ENCODE measurements at places on chromosomes 7 and 10.

DNA sequence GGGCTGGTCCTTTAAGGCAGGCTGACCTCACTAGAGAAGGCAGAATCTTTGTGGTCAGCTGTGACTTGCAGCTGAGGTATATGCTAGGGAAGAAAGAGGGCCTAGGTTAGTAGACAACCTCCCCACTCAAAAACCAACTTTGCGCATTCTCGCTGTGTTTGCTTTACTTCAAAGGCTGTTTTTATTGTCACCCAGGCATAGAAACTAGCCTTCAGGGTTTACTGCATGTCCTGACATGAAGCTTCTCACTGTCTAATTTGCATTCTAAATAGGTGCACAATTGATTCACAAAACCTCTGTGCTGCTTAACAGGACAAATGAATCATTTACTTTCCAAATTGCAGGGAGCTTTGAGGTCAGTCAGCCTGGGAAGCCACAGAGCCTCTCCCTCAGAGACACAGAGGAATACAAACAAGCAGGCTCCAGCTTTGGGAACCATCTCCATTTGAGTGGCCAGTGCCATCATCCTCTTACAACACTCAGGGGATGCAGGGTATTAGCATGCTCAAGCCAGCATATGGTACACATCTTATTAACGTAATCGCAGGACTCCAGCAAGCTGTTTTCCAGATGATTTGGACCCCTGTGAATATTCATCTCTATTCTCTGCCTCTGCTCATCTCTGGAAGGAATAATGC is 596.4 kb upstream of the GHITM start:
- no peak for DNase-seq

DNA sequence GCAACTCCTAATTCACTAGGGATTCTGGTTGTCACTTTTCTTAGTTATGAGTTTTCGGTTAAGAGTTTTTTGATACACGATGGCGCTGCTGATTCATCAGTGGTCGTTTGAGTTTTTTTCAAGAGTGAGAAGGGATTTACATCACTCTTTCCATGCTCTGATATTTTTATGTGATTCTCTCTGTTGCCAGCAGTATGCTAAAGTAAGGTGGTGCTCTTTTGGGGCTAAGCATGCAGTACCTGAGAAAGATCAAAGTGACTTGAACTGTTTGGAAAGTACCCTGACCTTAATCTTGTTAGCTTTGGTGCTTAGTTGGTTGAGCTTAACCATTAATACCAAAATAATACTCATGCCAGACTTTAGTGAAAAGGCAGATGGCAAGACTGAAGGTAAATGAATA is 28.1 kb downstream of the STAMBPL1 start:
- DNase-seq: no peak

DNA sequence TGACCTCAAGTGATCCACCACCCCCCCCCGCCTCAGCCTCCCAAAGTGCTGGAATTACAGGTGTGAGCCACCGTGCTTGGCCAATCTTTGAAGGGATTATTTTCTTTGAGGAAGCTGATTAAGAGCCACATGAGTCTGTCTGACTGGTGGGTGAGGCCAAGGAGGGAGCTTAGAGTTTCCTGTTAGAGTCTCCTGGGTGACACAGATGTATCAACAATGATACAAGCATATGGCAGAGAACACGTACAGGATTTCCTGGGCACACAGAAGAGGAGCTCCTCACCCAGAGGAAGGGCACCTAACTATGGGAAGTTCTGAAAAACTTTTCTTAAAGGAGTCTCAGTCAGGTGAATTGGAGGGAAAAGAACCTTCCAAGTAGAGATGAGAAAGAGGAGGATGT is 69.4 kb downstream of the GOLGA7B start:
- DNase-seq: no peak

DNA sequence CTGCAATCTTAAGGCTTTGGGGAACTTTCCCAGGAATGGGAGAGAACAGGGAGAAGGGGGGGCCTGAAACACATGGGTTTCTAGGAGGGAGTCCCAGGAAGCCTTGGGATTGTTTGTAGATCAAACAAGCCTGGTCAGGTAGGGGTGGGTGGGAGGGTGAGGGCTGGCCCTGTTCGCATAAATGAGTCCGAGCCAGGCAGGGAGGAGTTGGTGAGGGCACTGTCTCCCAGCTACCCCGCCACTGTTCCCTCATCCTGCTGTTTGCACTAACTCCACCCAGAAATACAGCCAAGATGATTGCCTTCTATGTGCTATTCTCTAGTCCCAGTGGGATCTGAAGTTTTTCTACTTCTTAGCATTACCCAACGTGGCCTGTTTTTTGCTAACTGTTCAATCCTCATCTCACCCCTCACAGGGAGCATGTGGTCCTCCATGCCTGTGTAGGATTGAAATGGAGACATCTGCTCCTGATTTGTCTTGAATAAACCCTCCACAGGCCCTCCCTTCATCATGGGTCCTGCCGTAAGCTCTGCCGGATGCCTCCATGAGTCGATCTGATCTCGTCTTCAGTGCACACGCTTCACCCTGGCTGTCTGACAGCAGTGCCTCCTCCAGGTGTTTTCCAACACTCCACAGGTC is 257.0 kb downstream of the COBL start:
- no peak for DNase-seq

- DNase-seq: no peak
These were observed 164.3 kb downstream of the BMPER start for GRCh38 chr7:34069676-34070075.

DNA sequence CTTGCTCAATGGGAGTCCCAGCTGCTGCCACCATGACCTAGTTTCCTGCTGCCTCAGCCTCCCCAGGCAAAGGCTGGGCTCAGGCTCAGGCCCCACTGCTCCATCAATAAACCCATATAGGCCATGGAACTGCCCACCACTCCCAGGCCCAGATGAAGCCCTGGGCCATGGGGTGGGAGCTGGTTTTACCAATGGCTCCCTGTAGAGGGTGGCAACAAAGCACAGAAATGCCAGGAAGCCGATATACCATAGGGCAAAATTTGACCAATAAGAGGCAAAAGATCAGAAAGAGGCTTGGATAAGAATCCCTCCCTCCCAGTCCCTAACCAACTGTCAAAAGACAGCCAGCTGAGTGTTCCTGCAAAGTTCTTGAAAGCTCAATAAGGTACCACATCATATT is 101.8 kb upstream of the DOCK1 start:
- no peak for DNase-seq

DNA sequence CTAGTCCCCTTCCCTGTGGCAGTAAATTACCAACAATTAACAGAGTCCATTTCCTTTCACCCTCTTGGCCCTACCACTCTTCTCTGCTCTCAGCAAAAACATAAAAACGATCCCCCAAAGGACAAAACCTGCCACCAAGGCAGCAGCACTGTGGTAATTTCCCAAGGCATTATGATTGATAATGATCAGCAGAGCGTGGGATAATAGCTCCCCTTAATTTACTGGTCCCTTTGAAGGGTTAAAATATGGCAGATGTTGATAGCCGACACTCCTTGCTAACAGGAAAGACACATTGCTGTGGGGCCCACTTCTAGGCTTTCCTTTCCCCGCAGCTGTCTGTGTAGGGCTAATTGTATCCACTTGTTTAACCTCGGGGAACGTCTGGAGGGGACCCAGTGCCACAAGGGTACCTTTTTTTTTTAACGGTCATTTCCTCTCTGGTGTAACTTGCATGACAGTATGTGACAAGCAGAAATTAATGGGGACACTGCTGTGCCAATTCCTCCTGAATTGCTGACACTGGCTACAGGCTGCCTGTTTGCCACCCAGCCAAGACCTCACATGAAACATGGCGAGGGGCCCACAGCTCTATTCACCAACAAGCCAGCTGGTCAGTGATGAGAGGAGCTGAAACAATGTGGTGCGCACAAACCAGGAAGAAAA is 81.3 kb downstream of the CDK6 start:
- peak; percentile 86 for DNase-seq

DNA sequence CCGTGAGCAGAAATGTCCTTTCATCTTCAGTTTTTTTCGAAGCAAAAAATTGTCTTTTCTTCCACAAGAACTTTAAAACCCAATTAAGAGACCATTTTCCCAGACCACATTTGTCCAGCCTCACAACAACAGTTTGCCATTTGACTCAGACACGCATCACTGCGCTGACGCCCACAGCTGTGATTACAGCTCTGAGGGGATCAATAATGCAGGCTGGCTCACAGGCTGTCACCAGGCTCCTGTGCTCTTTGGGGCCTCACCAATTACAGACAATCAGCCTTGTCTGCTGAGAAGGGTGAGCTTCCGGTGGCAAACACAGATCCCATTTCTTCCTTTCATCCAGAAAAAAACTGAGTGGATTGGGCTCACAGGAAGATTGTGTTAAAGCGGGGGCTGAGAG is 33.3 kb downstream of the DDC start:
- DNase-seq: no peak

DNA sequence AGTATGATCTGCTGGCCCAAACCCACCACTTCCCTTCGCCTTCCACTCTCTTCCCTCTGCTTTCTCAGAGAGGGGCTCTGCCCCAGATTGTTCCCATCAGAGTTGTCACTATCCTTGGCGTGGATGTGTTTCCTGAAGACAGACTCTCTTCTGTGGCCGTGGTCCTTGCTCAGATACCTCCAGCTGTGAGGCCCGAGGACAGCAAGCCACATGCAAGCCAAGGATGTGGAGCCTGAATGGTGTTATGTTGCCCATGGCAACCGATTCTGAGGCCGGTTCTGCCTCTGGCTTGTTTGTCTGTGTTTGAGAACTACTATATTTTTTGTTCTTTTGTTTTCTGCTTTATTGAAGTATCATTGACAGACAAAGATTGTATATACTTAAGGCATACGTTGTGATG is 247.4 kb upstream of the PODXL start:
- DNase-seq: no peak

DNA sequence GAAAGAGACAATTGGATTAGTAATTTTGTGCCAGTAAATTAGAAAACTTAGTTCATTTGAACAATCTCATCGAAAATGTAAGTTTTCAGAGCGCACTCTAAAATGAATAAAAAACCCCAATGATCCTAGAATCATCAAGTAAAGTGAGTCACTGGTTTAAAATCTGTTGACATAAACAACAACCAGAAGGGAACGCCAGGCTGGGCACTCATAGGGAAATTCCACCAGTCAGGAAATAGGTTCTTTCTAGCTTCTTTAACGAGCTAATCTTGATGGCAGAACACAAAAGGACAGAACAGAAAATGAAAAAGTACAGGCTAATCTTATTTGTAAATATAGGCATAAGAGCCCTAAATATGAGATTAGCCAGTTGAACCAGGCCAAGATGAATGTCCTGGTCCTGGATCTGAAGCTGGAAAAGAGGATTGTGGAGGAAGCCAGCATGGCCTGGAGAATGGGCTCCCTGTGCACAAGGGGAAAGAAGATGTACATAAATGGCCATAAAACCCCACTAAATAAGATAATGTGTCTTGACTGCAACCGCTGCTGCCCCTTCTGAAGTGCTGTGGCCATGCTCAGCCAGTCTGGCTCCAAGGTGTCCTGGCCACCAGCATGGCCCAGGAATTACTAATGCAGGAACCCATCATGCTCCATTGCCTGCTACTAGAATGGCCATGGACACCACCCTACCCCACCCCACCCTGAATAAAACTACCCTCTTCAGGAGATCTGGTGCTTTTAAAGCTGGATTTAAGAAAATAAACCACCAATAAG is 114.0 kb downstream of the WDFY4 start:
- DNase-seq: no peak

DNA sequence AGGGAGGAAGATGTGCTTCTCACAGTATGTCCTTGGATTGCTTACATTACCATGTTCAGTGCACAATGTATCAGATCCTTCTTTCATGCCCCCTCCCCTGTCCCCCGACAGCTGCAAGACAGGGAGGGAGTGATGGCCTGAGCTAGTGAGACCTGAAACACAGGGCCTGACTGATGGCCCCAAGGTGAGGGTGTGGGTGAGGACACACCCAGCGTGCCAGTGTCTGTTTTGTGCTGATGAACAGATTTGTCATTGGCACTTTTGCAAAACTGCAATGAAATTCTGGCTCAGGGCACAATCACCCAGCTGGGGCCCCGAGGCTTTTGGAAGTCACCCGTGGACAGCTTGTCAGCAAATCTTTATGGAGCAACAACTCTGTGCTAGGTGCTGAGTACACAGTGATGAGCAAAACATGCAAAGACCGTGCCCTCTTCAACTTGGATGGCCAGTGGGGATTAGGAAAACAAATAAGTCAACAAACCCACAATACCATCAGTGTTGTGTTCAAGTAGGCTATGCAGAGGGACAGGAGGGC is 59.4 kb upstream of the EMX2 start:
- no peak for DNase-seq

DNA sequence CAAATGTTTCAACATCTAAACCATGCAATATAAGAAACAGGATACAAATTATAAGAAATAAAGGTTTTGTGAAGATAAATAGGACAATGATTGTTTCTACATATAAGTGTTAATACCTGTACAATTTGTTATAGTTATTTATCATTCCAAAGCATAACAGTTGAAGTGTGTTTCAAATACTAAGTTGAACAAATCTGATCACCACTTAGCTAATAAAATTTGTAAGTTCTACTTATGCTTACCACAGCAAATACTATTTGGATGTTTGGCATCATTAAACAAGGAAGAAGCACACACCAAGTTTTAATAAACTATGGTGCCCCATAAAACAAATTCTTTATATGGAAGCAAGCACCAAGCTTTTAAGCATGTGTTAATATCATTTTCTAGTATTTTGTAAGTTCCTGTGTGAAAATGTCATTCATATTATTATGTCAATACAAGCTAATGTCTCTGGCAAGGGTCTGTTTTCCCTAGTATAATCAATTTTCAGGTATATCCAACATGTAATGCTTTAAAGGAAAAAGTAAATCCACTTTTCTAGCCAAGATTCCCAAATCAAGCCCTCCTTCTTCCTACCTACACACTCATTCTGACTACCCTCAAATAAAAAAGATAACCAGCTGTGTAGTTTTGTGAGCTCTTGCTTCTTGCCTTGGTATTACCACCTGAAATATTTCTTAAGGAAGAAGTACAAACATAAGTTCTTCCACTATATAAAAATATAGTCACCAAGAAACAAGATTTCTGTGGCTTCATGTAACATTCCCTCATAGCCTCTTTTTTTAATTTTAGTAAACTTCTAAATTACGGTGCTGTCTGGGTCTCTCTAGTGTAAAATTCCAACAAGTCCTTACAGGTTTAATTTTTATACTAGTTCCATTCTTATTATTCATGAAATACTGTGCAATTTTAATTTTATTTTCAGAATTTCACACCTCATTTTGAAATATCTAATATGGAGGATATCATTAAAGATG is 9.2 kb downstream of the SKAP2 start:
- no peak for DNase-seq

- no peak for DNase-seq
These were observed 93.9 kb downstream of the PDGFA start for GRCh38 chr7:425794-426188.

DNA sequence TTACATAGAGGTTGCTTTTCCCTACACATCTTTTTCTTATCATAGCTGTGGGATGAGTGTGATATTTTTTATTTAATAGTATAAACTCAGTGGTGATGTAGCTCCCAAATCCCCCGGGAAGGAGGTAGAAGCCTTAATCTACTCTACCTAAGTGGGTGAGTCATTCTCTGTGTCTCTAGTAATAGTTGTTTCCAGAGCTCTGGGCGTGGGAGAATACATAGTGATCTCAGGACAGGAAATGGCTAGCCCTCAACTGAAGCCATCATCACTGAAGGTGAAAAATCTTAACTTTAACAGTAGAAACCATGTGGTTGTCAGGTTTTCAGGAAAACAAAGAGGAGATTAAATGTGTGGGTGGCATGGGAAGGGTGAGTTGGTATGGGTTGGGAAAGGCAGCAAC is 278.4 kb downstream of the ANKRD30A start:
- no peak for DNase-seq

- no peak for DNase-seq
These were observed 347.3 kb downstream of the ARL4A start for GRCh38 chr7:13034693-13035092.
